Islet precursor cell (in vitro differentiated cells): ENCODE measurements at places on chromosomes 16 and 17.

GRCh38 chr17:60315650-60316049 lies 76.3 kb downstream of the USP32 start:
- no peak for DNase-seq

DNA sequence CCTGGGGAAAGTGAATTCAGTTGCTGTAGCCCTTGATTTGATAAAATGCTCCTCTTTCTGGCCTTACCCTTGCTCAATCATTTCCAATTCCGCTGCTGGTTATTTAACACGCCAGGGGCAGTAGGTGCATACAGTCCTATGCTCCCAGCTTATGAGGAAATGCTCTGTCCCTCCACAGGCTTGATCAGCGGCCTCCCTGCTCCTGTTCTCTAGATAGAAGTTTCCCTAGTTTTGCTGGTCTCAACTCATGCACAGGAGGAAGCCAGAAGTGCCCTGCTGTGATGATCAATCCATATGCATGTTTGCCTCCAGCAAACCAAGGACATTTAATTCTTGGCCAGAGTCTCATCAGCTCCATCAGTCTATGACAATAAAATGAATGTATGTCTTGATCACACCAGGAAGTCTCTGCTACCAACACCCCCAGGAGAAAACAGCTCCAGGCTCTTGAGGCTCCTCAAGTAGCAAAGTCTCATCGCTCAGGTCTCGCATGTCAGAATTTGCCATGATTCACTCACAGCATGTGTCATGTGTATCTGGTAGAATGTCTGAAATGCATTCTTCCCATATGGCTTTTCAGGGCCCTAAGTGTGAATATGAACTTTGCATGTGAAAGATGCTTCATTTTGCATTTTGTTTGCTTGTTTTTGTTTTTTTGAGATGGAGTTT lies 208.9 kb downstream of the CDH13 start:
- DNase-seq = no peak

GRCh38 chr17:36752096-36752888 lies 150.9 kb downstream of the MRM1 start:
- DNase-seq = no peak

- DNase-seq = no peak
Observed at GRCh38 chr17:47717979-47718621, 14.9 kb upstream of the TBX21 start.

- peak; percentile 86 for DNase-seq
Observed at GRCh38 chr17:42686520-42687128, 4.3 kb downstream of the CNTNAP1 start.

DNA sequence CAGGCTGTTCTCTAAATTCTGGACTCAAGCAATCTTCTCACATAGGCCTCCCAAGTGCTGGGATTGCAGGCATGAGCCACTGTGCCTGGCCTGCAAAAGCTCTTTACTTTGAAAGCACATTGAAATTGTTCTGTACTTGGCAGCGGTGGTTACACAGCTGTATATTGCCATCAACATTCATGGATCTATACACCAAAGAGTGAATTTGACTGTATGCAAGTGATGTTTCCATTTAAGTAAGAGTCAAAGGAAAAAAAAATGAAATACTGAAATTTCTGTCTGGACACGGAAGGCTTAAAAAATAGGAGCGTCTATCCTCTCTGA lies 450.6 kb upstream of the PSMD7 start:
- DNase-seq = no peak

- DNase-seq = no peak
Observed at GRCh38 chr16:25269879-25270278, 12.2 kb upstream of the ZKSCAN2 start.

DNA sequence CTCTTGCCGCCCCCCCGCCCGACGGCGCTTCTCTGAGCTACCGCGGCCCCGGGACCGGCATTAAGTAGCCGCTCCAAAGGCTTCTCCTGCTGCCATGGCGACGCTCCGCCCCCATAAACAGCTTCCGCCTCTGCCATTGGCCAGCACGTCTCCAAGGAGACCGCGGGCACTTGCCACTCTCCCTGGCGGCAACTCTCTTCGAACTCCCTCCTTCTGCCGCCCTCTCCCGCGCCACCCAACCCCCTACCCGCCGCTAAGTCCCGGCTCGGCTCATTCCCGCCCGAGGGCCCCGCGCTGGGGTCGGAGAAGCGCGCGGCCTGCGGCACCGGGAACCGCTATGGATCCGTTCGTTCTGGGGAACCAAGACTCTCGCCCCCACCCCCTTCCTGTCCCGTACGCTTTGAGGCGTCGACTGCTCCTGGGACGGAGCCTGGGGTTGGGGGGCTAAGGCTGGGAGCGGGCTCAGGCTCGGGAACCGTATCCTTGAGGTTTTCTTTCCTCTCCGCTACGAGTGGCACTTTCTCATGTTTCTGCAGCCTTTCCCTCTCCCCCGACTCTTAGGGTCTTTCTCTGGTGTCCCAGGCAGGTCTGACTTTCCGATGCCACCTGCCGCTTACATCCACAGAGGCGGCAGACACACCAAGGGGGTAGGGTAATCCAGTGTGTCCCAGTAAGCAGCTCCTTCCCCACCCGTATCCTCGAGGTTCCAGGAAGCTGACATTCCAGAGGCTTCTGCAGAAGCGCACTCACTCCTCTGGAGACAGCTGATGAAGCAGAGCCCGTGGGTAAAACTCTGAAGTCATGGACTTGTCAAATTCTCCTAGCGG lies at the start of gene FOXJ1:
TSS of gene FOXJ1 (minus strand) at position 34 of the 827 bp plus-strand sequence. CDS start 850 bp downstream, outside the sequence.
- peak; percentile 99 for DNase-seq

DNA sequence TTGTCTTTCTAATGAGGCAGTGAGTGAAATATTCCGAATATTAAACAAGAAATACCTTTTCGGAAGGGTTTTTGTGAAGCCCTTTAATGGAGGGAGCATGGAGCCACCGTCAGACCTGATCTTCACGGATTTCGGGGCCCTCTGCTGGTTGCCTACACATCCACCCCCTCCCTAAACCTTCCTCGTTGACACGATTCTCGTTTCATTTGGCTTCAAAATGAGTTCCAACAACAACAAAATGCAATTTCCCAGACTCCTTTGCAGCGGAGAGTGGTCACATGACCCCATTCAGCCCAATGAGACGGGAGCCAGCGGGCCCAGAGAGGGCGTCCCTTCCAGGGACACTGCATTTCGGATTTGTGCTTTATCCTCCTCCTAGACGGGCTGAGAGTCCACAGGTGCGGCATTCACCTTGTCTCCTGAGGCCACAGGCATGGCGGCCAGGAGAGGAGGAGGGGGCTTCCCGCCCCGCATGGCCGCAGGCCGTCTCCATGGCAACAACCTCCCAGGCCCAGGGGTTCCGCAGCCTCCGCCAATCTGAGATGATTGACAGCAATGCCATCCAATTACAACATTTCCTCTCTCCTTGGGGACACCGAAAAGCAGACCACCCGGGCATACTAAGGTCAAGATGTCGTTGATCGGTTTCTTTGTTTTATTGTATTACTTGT lies 259.8 kb downstream of the C16orf95 start:
- DNase-seq = peak; percentile 38
